Fibroblast of skin of right biceps (primary cell): ENCODE measurements at places on chromosomes 5 and 9.

- DNase-seq: no peak
Measured at GRCh38 chr5:6572825-6573380, 59.9 kb downstream of the NSUN2 start.

GRCh38 chr9:81088341-81088740, 601.0 kb downstream of the TLE1 start:
- no peak for DNase-seq

DNA sequence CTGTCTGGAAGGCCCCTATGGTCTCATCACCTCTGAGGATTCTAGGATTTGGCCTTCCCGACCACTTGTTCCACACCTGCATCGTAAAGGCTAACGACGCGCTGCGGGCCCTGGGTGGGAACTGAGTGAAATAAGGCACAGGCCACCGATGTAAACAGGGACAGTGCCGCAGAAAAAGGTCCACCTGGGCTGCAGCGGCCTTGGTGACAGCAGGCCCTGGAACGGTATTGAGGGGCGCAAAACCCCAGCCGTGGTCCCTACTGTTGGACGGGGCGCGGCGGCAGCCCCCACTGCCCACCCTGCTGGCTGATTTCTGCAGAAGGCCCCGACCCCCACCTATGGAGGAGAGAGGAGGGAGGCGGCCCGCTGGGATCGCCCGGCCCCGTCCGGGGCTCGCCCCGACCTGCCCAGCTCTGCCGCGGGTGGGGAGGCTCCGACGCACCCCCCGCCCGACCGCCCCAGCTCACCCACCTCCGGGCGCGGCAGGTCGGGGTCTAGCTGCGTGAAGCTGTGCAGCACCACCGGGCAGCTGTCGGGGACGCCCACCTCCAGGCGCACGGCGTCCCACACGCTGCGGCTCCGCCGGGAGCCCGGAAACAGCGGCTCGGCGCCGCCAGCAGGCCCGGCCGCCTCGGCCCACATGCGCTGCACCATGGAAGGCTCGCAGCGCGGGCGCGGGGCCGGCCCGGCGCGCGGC, 391 bp downstream of the RALGDS start:
- DNase-seq: no peak

GRCh38 chr5:16975950-16976624, 40.0 kb upstream of the MYO10 start:
- peak; percentile 81 for DNase-seq

DNA sequence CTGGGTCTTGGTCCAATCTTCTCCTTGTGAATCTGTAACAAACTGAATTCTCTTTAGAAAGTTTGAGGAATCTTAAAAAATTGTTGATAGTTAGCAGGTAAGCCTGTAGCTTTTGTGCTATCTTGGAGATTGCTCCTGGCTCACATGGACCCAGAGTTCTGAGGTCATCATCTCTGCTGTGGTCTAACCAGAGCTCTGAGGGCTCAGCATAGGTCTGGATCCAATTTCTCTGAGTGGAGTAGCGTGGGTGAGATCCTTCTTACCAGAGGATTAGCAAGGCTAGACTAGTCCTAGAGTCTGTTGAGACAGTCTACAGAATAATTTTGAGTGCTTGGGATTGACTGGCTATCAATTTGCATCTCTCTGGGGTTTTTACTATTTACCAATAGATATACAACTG, 60.5 kb upstream of the IL6ST start:
- peak; percentile 33 for DNase-seq

DNA sequence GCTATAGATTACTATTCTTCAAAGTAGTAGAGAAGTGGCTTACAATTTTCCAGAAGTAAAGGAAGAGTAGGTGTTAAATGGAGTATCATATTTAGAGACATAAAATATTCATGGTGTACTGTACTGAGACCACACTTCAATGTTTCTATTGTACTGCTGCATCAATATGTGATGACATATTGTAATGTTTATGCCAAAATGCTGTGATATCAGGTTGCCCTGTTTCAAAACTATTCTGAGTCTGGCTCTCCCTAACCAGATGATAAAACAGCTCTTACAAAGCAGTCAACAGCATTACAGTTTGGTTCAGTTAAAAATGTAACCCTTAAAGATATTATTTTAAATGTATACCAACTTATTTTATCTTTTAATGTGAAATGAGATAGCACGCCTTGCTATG, 30.8 kb upstream of the ACOT12 start:
- no peak for DNase-seq
